A673 (cell line): ENCODE measurements at places on chromosomes 11 and 22.

GRCh38 chr22:45179276-45180049, 15.7 kb downstream of the NUP50 start:
- DNase-seq, result no peak

DNA sequence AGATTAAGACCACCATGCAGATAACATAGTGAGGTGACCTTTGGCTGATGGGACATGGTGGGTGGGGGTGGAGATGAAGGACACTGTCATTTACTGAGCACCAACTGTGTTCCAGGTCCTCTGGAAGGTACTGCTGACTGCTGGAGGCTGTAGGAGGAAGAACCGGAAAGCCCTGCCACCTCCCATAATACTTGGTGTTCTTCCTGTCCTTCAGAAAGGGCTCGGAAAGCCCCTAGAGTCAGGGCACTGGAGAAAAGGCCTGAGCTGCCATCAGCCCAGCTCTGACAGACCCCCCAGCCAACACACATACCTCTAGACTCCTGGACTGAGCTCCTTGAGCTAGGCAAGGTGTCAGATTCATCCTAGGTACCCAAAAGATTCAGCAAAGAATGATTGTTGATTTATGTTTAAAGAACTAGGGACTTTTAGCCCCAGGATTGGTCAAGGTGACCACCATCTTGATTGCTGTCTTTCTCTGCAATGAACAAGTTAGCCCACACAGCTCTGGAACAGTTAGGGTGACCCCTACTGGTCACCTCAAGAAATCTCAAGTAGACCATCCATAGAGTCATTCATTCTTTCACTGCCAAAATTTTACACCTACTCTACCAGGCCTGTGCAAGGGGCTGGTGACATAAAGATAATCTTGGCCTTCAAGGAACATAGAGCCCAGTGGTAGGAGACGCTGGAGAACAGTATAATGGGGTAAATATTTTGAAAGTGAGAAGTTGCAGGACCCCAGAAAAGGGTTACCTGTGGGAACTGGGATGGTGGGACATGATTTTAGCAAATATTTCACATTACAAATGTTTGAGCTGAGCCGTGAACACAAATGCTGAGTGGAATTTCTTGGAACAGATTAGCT, 39.4 kb downstream of the IRAG1 start:
- peak; percentile 73 for DNase-seq

DNA sequence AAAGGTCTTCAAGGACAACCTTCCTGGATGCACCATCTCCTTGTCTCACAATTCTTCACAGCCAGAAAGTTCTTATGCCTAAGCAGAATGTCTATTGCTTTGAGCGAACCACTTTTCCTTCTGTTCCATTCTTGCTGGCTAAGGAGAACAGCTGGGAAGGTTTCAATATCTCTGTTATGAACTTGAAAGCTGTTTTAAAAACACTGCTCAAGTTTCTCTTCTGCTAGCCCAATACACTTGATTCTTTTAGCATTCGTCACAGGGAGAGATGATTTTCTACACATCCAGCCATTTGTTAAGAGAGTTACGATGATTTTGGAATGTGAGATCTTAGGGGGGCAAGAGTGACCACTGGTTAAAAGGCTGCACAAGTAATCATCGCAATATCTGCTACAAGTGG, 249.3 kb downstream of the KIRREL3 start:
- DNase-seq, result no peak

- DNase-seq, result peak; percentile 53
Measured at GRCh38 chr22:22110548-22111266, 128.1 kb upstream of the TOP3B start.

DNA sequence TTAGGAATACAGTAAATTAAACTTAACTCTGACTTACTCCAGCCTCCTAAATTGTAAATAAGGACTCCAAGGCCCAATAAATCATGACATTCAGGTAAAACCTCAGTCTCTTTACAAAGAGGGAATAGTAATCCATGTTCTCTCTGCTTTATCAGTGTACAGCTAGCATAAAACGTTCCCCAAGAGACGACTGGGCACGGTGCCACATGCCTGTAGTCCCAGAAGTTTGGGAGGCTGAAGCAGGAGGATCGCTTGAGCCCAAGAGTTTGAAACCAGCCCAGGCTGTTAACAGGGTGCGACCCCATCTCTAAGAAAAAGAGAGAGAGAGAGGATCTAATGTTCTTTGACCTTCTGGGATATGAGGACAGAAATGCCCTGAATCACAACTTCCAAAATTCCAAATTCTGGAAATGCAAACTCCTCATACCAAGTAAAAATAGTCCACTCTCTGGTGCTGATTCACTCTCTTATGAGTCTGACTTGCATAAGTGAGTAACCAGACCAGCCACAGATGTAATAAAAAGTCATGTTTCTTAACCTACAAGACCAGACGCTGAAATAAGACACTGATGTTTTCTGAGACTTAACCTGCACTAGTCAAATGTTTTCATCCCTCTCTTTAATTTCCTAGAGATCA, 25.5 kb downstream of the NNMT start:
- DNase-seq, result no peak

GRCh38 chr22:50606946-50607658, 6.5 kb downstream of the MAPK8IP2 start:
- DNase-seq, result no peak

GRCh38 chr11:122207505-122207904, 91.5 kb upstream of the BLID start:
- no peak for DNase-seq

DNA sequence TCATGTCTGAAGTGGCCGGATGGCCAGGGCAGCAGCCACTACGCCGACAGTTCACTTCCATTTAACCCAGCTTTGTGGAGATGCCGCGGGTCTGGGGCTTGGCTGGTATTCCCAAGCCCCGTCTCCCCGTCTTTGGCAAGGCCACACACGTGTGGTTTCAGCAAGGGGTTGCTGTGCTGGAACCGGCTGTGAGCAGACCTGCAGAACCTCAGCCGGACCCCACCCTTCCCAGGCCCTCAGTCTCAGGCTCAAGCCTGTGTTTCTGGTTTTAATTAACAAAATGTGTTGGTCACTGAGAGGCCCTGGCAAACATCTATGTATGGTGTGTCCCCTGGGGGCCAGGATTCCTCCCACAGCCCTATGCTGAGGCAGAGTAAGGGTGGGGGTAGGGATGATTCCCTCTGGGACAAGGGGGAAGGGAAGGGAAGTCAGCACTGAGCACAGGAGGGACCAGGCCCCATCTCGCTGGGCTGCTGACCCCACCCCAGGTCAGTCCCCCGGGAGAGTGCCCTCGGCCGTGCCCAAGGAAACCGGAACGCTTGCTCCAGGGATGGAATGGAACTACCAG, 9.3 kb downstream of the OSBPL5 start:
- DNase-seq, result no peak

- DNase-seq, result no peak
Measured at GRCh38 chr11:69423611-69424385, 57.7 kb upstream of the LINC01488 start.

- no peak for DNase-seq
Measured at GRCh38 chr11:96484361-96484760, 94.5 kb downstream of the JRKL start.

- no peak for DNase-seq
Measured at GRCh38 chr11:72720047-72720446, 32.2 kb downstream of the ARAP1 start.

- no peak for DNase-seq
Measured at GRCh38 chr11:104891135-104891534, 7.1 kb downstream of the CASP12 start.

DNA sequence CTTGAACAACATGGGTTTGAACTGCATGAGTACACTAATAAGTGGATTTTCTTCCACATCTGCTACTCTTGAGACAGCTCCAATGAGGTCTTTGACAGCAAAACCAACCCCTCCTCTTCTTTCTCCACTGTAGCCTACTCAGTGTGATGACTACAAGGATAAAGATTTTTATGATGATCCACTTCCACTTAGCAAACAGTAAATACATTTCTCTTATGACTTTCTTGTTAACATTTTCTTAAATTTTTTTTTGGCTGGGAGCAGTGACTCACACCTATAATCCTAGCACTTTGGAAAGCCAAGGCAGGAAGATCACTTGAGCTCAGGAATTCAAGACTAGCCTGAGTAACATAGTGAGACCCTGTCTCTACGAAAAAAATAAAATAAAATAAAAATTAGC, 9.9 kb upstream of the EIF4G2 start:
- no peak for DNase-seq

DNA sequence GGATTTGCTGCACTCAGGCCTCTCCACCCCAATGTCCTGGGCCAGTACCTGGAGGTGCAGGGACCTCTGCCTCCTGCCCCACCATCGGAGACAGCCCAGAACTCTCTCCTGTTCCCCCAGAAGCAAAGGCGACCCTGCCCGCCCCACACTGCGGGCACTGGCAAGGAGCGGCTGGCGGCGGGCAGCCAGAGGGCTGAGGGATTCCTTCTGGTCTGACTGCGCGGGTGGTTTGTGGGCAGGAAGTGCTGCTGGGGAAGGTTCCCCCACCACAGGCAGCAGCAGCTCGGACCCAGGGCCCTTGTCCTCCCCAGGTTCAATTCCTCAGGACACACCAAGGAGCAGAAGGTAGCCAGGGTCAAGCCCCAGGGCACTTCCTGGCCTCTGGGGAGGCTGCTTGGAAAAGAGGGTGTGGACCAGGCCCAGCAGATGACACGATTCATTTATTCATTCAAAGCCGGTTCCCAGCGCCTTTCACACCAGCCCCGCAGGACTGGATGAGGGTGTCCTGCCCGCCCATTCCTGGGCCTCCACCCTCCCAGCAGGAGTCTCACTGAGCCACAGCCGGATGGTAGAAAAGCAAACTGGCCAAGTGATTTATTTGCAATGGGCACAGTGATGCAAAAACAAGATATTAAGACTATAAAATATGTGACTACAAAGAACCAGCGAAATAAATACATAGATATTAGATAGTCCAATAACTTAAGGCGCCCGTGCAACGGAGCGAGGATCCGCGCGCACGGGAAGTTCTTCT, 1.2 kb downstream of the PHLDA2 start:
- peak; percentile 40 for DNase-seq

DNA sequence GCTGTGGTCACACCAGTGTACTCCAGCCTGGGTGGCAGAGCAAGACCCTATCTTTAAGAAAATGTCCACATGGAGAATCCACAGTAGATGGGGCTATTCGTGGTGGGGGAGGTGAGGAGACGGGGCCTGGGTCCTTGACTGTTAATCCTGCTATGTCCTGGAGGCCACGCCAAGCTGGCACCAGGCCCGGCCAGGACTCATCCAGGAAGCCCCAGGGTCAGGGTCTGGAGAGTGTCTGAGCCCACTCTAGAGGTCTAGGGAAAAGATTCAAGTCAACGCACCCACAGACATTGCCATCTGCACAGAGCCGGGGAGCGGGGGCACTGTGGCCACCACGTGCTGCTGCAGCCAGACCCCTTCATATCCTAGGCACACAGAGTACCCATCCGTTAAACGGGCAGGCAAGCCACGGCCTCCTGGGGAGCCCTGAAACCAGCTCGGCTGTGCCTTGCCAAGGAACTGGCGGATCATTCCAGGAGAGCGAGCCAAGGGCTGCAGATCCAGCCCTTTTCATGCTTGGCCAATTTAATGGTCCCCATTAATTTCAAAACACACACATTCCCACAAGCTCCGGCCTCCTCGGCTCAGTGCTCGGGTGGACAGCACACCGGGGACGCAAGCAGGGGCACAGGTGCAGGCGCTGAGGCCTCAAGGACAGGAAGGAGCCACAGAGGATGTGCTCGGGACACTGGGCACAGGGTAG, 24.7 kb downstream of the MACROD1 start:
- no peak for DNase-seq

- no peak for DNase-seq
Measured at GRCh38 chr11:67611165-67611564, 4.4 kb downstream of the NDUFV1 start.

- no peak for DNase-seq
Measured at GRCh38 chr22:45627489-45628233, 44.0 kb upstream of the ATXN10 start.

- DNase-seq, result peak; percentile 96
Measured at GRCh38 chr11:109644152-109644551, 222.2 kb downstream of the C11orf87 start.

DNA sequence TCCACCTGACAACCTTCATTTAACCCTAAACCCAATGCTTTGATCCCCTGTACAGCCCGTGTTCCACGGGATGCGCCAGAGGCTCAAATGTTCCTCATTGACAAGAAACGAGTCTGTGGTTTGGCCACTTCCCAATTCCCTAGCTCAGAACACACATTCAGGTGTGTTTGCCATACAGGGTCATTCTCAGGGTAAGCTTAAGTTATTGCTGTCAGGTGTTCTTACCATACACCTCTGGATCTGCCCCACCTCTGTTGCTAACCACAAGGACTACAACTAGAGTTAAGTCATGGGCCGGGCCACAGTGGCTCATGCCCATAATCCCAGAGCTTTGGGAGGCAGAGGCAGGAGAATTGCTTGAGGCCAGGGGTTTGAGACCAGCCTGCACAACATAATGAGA, 45.6 kb upstream of the POLD3 start:
- no peak for DNase-seq

- DNase-seq, result no peak
Measured at GRCh38 chr11:46051102-46051501, 70.2 kb downstream of the PHF21A start.

DNA sequence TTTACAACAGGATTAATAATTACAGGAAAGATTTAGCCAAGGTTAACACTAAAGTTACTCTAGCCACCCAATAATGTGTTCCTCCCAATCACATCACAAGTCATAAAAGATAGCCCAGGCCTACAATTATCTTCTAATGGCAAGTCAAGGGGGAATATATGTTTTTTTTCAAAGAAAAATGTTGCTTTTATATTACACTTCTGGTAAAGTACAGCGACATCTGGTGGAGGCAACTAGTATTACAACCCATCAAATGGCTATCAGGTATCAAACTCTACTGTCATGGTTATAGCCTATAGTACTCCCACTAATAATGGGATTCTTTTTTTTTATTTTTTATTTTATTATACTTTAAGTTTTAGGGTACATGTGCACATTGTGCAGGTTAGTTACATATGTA, 71.8 kb downstream of the XRRA1 start:
- DNase-seq, result peak; percentile 31

GRCh38 chr22:42273855-42274451, 3.5 kb upstream of the TCF20 start:
- DNase-seq, result peak; percentile 54

DNA sequence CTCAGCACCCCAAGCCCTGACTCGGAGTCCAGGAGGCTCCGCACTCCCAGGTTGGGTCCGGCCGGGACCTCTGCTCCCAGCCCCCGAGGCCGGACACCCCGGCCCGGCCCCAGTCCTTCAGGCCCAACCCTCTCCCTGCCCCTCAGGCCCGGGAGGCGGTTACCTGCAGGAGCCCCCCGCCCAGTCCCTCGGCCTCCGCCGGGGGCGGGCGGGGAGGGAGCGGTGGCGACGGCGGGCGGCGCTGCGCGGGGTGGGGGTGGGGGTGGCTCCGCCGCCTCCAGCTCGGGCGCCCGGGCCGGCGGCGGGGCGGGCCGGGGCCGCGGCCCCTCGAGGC, 310 bp downstream of the TCF20 start:
- DNase-seq, result no peak

DNA sequence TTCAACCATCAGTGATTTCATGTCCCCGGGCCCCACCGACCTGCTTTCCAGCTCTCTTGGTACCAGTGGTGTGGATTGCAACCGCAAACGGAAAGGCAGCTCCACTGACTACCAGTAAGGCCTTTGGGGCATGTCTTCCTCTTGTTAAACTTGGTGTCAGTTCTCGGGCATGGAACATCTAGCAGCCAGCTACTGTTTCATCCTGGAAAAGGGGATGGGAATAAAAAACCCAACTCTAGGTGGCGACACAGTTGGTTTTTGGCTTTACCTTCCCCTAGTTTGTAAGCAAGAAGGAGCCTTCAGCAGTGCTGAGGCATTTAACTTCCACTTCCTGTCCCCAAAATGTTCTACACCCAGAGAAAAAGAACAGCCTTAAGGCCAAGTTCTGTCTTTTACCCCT, 76.7 kb downstream of the BMAL1 start:
- peak; percentile 34 for DNase-seq

GRCh38 chr11:62794201-62794775, 2.5 kb upstream of the TMEM223 start:
- peak; percentile 83 for DNase-seq
